Stomach (tissue), 19 donors: ENCODE measurements at places on chromosomes 2 and 18. TPM values are rescaled to one million over a fixed set of nuclear protein-coding genes. Genes with fewer than 3 reads are reported as not detected.

DNA sequence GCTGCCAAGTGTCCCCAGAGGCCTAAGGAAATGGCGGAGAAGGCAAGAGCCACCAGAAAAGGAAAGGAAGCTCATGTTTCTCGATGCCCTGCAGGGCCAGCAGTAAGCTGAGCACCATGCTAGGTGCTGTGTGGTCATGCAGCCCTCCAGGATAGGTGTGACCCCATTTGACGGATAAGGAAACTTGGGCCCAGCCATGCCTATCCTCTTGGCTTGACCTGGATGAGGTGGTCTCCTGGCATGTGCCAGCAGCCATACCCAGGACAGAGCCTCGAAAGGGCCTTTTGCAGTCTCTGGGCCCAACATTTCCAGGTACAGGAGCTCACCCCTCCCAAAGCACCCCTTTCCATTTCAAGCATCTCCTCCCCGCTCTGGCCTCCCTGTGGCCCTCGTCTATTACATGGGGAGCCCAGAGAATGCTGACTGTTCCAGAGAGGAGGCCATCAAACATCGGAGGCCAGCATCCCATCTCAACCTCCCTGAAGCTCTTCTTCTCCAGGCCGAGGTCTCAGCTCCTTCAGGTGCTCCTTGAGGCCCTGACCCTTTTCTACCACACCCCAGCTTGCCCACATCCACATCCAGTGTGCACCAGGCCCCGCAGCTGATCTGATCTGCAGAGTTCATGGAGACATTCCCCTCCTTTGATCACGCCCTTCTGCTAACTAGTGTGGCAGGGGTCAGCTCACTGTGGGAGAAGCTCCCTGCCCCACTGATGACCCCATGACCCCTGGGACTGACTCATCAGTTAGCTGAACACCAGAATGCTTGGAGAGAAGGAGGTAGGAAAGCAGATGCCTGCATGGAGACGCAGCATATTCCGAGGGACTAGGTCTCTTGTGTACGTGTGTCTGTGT is 208.4 kb downstream of the TNS1 start:
- H3K27me3 ChIP-seq, result no peaks in the 10 kb centered on the region
- no peak overlapping the region for H3K4me3 ChIP-seq
- no peak for DNase-seq

- H3K27ac ChIP-seq, result no peak overlapping the region
- no peaks in the 10 kb centered on the region for H3K36me3 ChIP-seq
- no peak for DNase-seq
These were observed 31.5 kb upstream of the RASGRP3 start for GRCh38 chr2:33444967-33445366.

ALPP gene
- not detected for polyA plus RNA-seq

- no peak overlapping the region for H3K27ac ChIP-seq
- no peak overlapping the region for H3K4me3 ChIP-seq
- H3K36me3 ChIP-seq, result no peaks in the 10 kb centered on the region
- DNase-seq, result no peak
- peaks cover 26% of the 10 kb centered on the region for H3K4me1 ChIP-seq
- H3K27me3 ChIP-seq, result no peaks in the 10 kb centered on the region
These were observed 20.2 kb upstream of the TNS1 start for GRCh38 chr2:218022851-218023530.

DNA sequence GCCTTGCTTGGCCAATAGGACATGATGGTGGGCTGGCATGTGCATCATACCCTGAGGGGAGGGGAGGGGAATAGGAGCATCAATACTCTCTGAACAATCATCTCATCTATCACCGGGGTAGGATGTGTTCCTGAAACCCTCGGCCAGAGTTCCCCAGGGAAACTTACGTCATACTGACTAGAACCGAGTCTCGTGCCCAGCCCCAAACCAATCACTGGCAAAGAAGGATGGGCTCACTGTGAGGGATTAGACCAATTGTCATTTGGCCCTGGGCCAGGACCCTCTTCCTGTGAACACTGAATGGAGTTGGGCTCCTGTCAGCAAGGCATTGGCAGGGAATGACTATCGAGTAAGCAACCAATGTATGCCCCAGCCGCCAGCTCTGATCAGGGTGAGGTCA is 261.5 kb downstream of the MYCN start:
- no peak overlapping the region for H3K4me3 ChIP-seq
- no peak overlapping the region for H3K27ac ChIP-seq
- H3K27me3 ChIP-seq, result no peaks in the 10 kb centered on the region
- H3K36me3 ChIP-seq, result no peaks in the 10 kb centered on the region

- H3K36me3 ChIP-seq, result peaks cover 46% of the 10 kb centered on the region
- H3K27me3 ChIP-seq, result no peaks in the 10 kb centered on the region
- peaks cover 68% of the 10 kb centered on the region for H3K4me1 ChIP-seq
- peak overlapping the region; percentile 82 for H3K27ac ChIP-seq
- DNase-seq, result no peak
These were observed 15.0 kb downstream of the MLPH start for GRCh38 chr2:237501892-237502513.

DNA sequence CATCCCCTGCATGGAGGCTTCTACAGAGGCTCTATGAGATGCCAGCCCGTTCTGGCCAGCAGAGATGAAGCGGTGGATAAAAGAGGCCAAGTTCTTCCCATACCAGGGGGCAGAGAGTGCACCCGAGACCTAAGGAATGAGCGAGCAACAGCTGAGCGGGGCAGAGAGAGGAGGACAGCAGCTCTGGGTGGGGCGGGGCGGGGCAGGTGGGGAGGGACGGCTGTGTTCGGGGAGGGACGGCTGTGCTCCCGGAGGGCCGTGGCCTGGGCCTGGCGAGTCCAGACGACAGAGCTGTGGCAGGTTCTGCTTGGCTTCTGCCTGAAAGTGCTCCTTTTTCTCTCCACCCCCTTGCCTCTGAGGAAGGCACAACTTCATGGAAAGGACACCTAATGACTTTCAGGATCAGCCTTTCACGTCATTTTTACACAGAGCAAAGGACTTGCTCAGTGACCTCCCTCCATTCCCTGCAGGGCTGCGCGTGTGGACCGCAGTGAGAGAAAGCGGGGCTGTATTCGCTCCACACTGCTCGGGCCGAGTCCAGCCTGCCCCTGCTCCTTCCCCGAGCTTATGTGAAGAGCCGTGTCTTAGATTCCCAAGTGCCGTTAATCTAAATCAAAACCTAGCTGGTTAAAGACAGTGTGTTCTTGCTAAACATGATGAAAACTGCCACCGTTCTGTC is 232.9 kb downstream of the HDAC4 start:
- no peak overlapping the region for H3K27ac ChIP-seq
- H3K4me3 ChIP-seq, result no peak overlapping the region
- DNase-seq, result no peak
- peaks cover 14% of the 10 kb centered on the region for H3K36me3 ChIP-seq

DNA sequence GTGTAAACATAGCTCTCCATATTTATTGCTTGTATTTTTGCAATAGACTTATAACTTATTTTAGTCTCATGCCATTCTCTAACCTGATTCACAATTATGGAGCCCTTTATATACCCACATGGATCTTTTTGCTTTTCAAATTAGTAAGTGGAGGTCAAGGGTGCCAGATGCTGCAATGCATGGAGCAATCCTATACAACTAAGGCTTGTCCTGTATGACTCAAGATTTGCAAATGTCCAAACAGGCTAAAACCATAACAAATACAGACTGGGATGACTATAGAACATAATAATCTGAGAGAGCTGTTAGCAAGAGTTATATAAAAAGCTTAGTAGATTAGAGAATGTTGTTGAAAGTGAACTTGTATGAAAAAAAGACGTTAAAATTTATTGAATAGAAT is 690.4 kb upstream of the NRXN1 start:
- no peak overlapping the region for H3K4me3 ChIP-seq
- H3K27ac ChIP-seq, result no peak overlapping the region
- DNase-seq, result no peak

- H3K4me3 ChIP-seq, result no peak overlapping the region
- H3K4me1 ChIP-seq, result no peaks in the 10 kb centered on the region
- H3K36me3 ChIP-seq, result no peaks in the 10 kb centered on the region
- H3K27ac ChIP-seq, result no peak overlapping the region
- no peak for DNase-seq
These were observed 78.4 kb upstream of the ZNF516 start for GRCh38 chr18:76573325-76574025.

DNA sequence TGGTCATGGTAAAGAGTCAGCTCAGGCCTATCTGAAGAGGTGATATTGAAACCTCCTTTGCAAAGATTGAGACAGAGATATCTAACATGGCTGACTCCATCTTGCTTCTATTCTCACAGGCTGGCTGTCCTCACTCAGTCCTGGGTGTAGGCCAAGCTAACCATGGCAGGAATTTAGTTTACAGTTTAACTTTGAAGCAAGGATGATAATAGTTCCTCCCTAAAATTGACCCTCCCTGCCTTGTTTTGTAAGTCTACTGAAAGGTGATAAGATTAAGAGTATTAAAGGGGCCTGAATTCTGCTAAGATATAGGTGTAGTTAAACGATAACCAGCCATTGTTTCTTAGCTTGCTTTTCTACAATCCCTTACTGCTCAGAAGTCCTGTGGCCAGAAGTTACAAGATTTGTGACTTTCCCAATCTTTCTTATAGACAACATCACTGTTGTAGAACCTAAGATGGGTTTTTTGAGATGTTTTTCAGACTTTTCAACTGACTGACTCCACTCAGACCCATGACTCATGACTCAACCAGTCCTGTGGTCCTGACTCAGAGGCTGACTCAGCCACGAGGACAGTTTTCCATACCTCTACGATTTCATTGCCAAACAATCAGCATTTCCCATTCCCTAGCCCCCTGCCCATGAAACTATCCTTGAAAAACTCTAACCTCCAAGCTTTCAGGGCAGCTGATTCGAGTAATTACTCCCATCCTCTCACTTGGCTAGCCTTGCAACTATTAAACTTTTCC is 195.7 kb upstream of the SESTD1 start:
- H3K36me3 ChIP-seq, result peaks cover 6% of the 10 kb centered on the region
- H3K27me3 ChIP-seq, result no peaks in the 10 kb centered on the region
- peaks cover 8% of the 10 kb centered on the region for H3K4me1 ChIP-seq
- peak; percentile 41 for DNase-seq

DNA sequence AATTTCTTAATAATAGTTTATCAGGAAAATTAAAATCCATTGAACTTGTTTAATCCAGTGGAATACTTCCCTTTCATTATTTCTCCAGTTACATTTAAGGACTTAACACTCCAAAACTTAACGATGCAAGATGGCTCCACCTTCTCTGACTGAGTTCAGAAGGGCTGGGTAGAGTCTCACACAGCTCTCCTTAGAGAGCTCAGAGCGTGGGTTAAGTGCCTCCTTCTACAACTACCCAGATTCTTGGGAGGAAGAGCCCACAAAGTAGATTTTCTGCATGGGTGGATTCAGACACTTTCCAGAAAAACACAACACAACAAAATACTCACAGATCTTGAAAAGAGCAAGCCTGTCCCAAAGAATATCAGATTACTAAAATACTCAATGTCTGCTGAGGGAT is 130.6 kb downstream of the THADA start:
- DNase-seq, result no peak
- H3K36me3 ChIP-seq, result no peaks in the 10 kb centered on the region
- no peak overlapping the region for H3K4me3 ChIP-seq
- H3K27me3 ChIP-seq, result no peaks in the 10 kb centered on the region
- peaks cover 31% of the 10 kb centered on the region for H3K4me1 ChIP-seq
- H3K27ac ChIP-seq, result no peak overlapping the region

DNA sequence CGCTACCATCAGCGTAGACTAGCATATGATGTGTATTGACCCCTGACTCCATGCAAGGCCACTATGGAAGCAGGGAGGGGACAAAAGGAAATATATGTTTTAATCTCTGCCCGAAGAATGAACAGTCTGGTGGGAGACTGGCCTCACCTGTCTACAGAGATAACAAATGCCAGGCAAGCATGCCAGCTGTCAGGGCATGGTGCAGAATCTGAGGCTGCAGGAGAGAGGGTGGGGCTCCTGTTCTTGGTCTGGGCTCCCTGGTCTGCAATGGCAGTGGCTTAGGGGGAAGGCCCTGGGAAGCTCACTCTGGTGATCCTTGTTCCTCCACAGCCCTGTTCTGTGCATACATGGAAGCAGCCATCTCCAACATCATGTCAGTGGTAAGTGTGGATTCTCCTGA is 27.5 kb downstream of the SLC14A2 start:
- no peak overlapping the region for H3K4me3 ChIP-seq
- peaks cover 25% of the 10 kb centered on the region for H3K4me1 ChIP-seq
- H3K36me3 ChIP-seq, result no peaks in the 10 kb centered on the region

DNA sequence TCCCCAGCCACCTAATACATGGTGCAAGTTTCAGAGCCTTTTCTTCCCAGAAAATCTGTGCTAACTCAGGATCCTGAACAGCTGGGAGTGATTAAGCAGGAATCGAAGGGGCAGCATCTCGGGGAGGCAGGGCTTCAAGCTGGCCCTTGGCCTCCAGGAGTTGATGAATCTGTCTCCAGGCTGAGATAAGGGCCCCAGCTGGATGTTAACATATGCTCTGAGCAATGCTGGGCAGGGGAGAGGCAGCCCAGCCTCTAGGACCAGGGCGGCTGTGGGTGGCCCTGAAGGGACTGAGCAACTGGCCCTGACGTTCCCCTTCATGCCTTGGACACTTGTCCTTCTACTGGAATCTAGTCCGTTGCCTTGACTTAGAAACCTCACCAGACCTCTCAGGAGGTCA is 84.1 kb upstream of the EPC2 start:
- peaks cover 5% of the 10 kb centered on the region for H3K27me3 ChIP-seq
- no peak overlapping the region for H3K27ac ChIP-seq
- H3K4me1 ChIP-seq, result no peaks in the 10 kb centered on the region

DYNAP gene
- not detected for polyA plus RNA-seq

ZBTB7C gene
- 3.0 TPM for polyA plus RNA-seq

SKOR2 gene
- polyA plus RNA-seq, result not detected

GRCh38 chr2:120344214-120344975 is 1.5 kb upstream of the INHBB start:
- H3K4me1 ChIP-seq, result peaks cover 55% of the 10 kb centered on the region
- peaks cover 63% of the 10 kb centered on the region for H3K27me3 ChIP-seq
- DNase-seq, result peak; percentile 69
- peak overlapping the region; percentile 5 for H3K27ac ChIP-seq

DNA sequence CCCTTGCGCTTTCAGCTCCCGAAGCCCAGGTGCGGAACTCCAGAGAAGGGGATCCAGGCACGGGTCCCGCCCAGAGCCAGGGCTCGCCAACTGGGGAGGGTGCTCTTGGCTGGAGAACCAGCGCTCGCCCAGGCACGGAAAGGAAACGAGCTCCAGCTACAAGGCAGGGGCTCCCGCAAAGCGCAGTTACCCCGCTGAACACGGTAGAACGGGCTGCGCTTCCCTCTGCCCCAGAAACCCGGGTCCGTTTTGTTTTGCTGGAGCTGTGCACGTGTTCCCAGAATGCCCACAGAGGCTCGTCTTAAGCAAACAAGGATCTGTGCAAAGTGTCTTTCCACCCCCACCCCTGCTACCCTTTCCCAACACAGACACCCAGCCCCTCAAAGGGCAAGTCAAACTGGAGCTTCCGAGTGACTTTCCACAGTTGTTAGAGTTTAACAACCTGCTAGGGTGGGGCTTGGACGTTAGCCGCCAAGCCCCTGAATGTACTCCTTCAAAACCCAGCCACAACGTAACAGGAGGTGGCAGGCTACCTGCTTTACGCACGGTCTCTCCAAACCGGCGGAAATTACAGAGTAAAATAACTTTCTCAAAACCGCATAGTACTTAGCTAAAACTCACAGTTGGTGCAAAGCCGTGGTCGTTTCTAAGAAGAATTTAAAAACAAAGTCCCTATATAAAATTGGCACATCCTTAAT is 775 bp downstream of the RNF125 start:
- H3K4me1 ChIP-seq, result peaks cover 22% of the 10 kb centered on the region
- H3K27me3 ChIP-seq, result no peaks in the 10 kb centered on the region
- peak; percentile 49 for DNase-seq
- peak overlapping the region; percentile 89 for H3K27ac ChIP-seq
- peak overlapping the region; percentile 47 for H3K4me3 ChIP-seq
